Naive thymus-derived CD8-positive, alpha-beta T cell (primary cell): ENCODE measurements at places on chromosomes 12 and 14.

- no peaks in the 10 kb centered on the region for H3K27me3 ChIP-seq
- H3K36me3 ChIP-seq, result peaks cover 2% of the 10 kb centered on the region
- no peak overlapping the region for H3K4me3 ChIP-seq
- H3K27ac ChIP-seq, result no peak overlapping the region
- H3K4me1 ChIP-seq, result peaks cover 28% of the 10 kb centered on the region
Measured at GRCh38 chr12:7013101-7013500, 5.2 kb downstream of the LPCAT3 start.

DNA sequence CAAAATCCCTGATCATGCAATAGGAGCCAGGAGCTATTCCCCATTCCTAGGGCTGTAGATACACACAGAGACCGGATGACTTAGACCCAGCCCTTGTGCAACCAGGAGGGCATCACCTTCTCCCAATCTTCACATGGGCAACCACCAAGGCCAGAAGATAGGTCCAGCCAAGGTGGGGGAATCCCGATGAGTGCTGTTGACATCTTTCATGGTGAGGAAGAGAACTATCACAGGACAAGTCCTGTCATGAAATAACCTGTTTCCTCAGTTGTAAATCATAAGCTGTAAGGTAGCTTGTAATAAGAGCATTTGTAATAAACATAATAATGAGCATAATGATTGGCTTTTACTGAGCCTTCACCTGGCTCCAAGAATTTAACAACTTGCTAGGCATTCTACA is 89.5 kb downstream of the GCH1 start:
- H3K27ac ChIP-seq, result no peak overlapping the region
- no peaks in the 10 kb centered on the region for H3K36me3 ChIP-seq
- H3K4me1 ChIP-seq, result no peaks in the 10 kb centered on the region
- no peak for DNase-seq
- peaks cover 11% of the 10 kb centered on the region for H3K27me3 ChIP-seq
- H3K4me3 ChIP-seq, result no peak overlapping the region

GRCh38 chr12:57182918-57183575 is 33.5 kb upstream of the NXPH4 start:
- H3K27ac ChIP-seq, result peak overlapping the region; percentile 48
- no peaks in the 10 kb centered on the region for H3K36me3 ChIP-seq
- DNase-seq, result peak; percentile 77

- no peaks in the 10 kb centered on the region for H3K27me3 ChIP-seq
- no peak overlapping the region for H3K27ac ChIP-seq
- H3K4me1 ChIP-seq, result peaks cover 6% of the 10 kb centered on the region
- no peak overlapping the region for H3K4me3 ChIP-seq
- no peak for DNase-seq
Measured at GRCh38 chr14:99522457-99522891, 41.3 kb downstream of the CCNK start.

- no peak overlapping the region for H3K4me3 ChIP-seq
- no peak overlapping the region for H3K27ac ChIP-seq
- H3K36me3 ChIP-seq, result no peaks in the 10 kb centered on the region
- H3K4me1 ChIP-seq, result peaks cover 16% of the 10 kb centered on the region
- no peaks in the 10 kb centered on the region for H3K27me3 ChIP-seq
Measured at GRCh38 chr12:57135527-57136326, 7.4 kb downstream of the LRP1 start.

GRCh38 chr14:33315721-33316120 is 377.0 kb downstream of the NPAS3 start:
- no peak overlapping the region for H3K4me3 ChIP-seq
- H3K36me3 ChIP-seq, result no peaks in the 10 kb centered on the region
- H3K27ac ChIP-seq, result no peak overlapping the region
- H3K27me3 ChIP-seq, result no peaks in the 10 kb centered on the region
- H3K4me1 ChIP-seq, result no peaks in the 10 kb centered on the region

- no peak overlapping the region for H3K4me3 ChIP-seq
- H3K27me3 ChIP-seq, result peaks cover 4% of the 10 kb centered on the region
- H3K36me3 ChIP-seq, result no peaks in the 10 kb centered on the region
Measured at GRCh38 chr14:54646626-54647025, 79.7 kb downstream of the SAMD4A start.

- no peak for DNase-seq
- H3K36me3 ChIP-seq, result no peaks in the 10 kb centered on the region
- no peaks in the 10 kb centered on the region for H3K4me1 ChIP-seq
- no peak overlapping the region for H3K4me3 ChIP-seq
Measured at GRCh38 chr14:90111895-90112534, 50.2 kb downstream of the KCNK13 start.

DNA sequence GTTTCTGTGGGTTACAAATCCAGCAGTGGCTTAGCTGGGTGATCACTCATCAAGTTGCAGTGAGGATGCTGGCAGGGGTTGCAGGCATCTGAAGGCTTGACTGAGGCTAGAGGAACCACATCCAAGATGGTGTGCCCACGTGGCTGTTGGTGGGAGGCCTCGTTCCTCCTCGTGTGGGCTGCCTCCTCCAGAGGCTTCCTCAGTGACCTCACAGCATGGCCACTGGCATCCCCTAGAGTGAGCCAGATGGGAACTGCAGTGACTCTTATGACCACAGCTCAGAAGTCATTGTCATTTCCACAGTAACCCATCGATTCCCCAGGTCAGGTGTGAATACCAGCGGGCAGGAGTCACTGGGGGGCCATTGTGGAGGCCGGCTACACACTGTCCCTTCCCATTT is 17.8 kb downstream of the AACS start:
- no peaks in the 10 kb centered on the region for H3K4me1 ChIP-seq
- H3K4me3 ChIP-seq, result no peak overlapping the region
- no peaks in the 10 kb centered on the region for H3K27me3 ChIP-seq
- peaks cover 44% of the 10 kb centered on the region for H3K36me3 ChIP-seq

DNA sequence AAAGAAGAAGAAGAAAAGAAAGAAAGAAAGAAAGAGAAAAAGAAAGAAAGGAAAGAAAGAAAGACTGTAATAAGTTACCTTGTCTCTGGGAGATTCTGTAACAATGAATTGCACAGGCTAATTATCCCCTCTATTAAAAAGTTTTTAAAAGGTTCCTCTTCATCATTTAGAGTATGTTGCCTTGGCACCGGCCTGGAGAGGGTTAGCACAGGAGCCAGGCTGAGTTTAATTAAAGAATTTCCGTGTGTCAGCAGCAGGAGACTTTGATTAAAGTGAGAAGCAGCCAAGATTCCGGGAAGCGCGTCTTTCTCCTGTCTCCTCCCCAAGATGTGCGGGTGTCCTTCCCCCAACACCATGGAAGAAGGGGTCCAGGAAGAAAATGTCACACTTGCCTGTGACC is 92.8 kb upstream of the ETV6 start:
- peak overlapping the region; percentile 85 for H3K27ac ChIP-seq
- peaks cover 23% of the 10 kb centered on the region for H3K4me1 ChIP-seq
- no peak for DNase-seq
- no peak overlapping the region for H3K4me3 ChIP-seq
- no peaks in the 10 kb centered on the region for H3K27me3 ChIP-seq
- peaks cover 3% of the 10 kb centered on the region for H3K36me3 ChIP-seq

- no peak overlapping the region for H3K4me3 ChIP-seq
- H3K27me3 ChIP-seq, result no peaks in the 10 kb centered on the region
- H3K36me3 ChIP-seq, result peaks cover 4% of the 10 kb centered on the region
- no peak overlapping the region for H3K27ac ChIP-seq
Measured at GRCh38 chr14:103349982-103350381, 15.9 kb downstream of the EIF5 start.

GRCh38 chr12:109273354-109273753 is 35.7 kb downstream of the FOXN4 start:
- H3K4me1 ChIP-seq, result no peaks in the 10 kb centered on the region
- H3K27ac ChIP-seq, result no peak overlapping the region
- DNase-seq, result no peak
- H3K27me3 ChIP-seq, result peaks cover 4% of the 10 kb centered on the region
- peaks cover 11% of the 10 kb centered on the region for H3K36me3 ChIP-seq

DNA sequence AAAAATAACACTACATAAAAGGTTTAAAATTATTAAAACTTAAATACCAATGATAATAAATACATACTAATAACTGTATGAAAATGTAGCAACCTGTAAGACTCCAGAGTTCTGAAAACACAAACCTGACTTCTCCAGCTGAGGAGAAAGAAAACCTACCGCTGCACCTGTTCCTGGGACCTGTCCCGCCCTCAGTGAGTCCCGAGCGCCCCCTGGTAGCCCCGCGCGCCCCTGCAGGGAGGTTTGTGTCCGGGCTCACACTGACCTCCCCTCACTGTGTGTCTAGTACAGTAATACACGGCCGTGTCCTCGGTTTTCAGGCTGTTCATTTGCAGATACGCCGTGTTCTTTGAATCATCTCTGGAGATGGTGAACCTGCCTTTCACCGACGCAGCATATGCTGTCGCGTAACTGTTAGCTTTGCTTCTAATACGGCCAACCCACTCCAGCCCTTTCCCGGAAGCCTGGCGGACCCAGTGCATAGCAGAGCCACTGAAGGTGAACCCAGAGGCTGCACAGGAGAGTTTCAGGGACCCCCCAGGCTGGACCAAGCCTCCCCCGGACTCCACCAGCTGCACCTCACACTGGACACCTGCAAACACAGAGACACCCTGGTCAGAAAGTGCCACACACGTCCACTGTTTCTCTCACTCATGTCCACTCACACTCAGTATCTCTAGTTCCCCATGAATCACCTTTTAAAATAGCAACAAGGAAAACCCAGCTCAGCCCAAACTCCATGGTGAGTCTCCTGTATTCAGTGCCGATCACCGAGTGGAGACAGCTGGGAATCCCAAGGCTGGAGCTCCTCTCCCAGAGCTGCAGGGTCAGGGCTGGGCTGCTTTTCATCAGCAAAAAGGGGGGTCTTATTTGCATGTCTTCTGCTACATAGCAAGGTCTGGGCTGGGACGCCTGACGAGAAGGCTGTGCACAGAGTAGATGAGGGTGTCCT is 1276.3 kb downstream of the TMEM121 start:
- H3K4me1 ChIP-seq, result no peaks in the 10 kb centered on the region
- H3K4me3 ChIP-seq, result no peak overlapping the region
- no peak for DNase-seq
- H3K36me3 ChIP-seq, result no peaks in the 10 kb centered on the region
- peaks cover 61% of the 10 kb centered on the region for H3K27me3 ChIP-seq

- H3K4me3 ChIP-seq, result no peak overlapping the region
- H3K4me1 ChIP-seq, result peaks cover 20% of the 10 kb centered on the region
- no peaks in the 10 kb centered on the region for H3K36me3 ChIP-seq
- H3K27ac ChIP-seq, result no peak overlapping the region
- no peak for DNase-seq
- no peaks in the 10 kb centered on the region for H3K27me3 ChIP-seq
Measured at GRCh38 chr12:68012712-68013111, 23.5 kb downstream of the IFNG-AS1 start.

GRCh38 chr12:108271951-108272872 is 66.9 kb downstream of the CMKLR1 start:
- H3K27me3 ChIP-seq, result peaks cover 3% of the 10 kb centered on the region
- H3K27ac ChIP-seq, result no peak overlapping the region
- H3K4me3 ChIP-seq, result no peak overlapping the region
- H3K4me1 ChIP-seq, result no peaks in the 10 kb centered on the region
- H3K36me3 ChIP-seq, result no peaks in the 10 kb centered on the region

DNA sequence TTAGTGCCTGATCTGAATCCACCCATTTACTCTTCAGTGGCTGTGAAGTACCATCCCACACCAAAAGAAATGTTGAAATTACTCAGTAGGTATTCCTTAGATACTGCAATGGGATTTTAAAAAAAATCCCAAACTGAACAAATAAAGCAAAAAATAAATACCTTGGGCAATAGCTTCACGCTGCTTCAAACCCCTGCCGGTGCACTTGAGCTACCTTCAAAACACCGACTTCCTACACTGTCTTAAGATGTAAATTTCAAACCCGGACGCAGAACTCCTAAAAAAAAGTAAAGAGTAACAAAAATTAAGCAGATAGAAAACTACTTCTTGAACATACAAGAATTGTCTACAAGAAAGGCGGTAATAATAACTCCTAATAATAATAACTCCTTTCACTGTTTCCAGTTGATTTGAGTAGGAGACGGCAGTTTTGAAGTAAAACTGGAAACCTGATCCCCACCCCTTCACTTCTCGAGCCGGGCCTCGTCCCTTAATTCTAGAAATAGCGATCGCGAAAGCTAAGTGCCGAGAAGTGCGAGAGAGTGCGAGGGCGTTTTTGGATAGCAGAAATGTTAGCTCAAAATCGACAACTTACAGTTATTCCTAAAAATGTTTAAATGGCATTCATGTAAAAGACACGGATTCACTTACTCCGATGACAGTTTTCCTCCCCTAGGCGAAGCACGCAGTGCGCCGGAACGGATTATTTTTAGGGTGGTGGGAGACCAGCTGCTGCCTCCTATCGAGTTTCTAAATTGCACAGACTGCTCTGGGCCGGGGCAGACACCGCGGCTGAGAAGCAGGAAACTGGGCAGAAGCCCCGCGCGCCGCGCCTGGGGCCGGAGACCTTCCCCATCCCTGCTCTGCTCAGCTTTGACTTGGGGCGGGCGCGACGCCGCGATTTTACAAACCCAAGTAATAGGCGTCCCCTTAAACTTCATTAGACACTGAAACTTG is at the start of gene ABCC9:
ABCC9 (minus strand) TSS at position 878 of the 957 bp plus-strand sequence. CDS start 4,752 bp downstream, outside the sequence.
- H3K27ac ChIP-seq, result no peak within 1 kb of the TSS
- no peaks in the 10 kb centered on the region for H3K36me3 ChIP-seq
- no peak for DNase-seq
- H3K4me1 ChIP-seq, result peaks cover 16% of the 10 kb centered on the region
- H3K4me3 ChIP-seq, result peak within 1 kb of the TSS; percentile 65
